PC-3 (cell line): ENCODE measurements at places on chromosomes 12 and 14. TPM values are rescaled to one million over a fixed set of nuclear protein-coding genes. Genes with fewer than 3 reads are reported as not detected.

The SPX gene
- total RNA-seq: 0.87 TPM in 1 of 2 replicates, not detected in the other

The SPTB gene
- 2.3 and 3.6 TPM in 2 replicates for total RNA-seq

The ART4 gene
- total RNA-seq: not detected in 2 replicates

The IFI27L2 gene
- total RNA-seq: 29.3 and 42.7 TPM in 2 replicates

The MNAT1 gene
- 88.6 and 95.7 TPM in 2 replicates for total RNA-seq

The CEP128 gene
- 11.6 and 14.0 TPM in 2 replicates for total RNA-seq

DNA sequence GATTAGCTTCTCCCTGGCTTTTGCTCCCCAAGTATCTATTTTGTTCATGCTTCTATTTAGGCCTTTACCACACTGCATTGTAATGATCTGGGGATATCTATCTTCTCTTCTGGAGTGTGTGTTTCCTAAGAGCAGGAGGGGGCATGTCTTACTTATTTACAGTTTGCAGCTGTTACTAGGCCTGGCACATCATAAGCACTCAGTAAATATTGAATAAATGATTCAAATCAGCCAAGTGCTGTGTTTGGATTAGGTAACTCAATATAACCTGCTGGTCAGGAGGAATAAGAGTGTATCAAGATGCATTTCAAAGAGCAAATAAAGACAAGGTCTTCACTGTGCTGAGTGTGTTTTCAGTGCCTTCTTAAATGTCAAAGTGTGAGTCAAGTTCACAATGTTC lies 186.1 kb downstream of the FOXG1 start:
- peak; percentile 10 for DNase-seq

GRCh38 chr12:21678959-21679358 lies 21.3 kb upstream of the LDHB start:
- DNase-seq: no peak

- DNase-seq: no peak
Measured at GRCh38 chr12:7503686-7504415, at the start of gene CD163. Gene CD163, minus strand, starts transcription at chr12:7503777. Its CDS starts 87 bp downstream, at chr12:7503690.

- no peak for DNase-seq
Measured at GRCh38 chr12:89863968-89864367, 155.3 kb upstream of the ATP2B1 start.

- DNase-seq: no peak
Measured at GRCh38 chr14:77823378-77823777, 23.5 kb downstream of the ADCK1 start.

DNA sequence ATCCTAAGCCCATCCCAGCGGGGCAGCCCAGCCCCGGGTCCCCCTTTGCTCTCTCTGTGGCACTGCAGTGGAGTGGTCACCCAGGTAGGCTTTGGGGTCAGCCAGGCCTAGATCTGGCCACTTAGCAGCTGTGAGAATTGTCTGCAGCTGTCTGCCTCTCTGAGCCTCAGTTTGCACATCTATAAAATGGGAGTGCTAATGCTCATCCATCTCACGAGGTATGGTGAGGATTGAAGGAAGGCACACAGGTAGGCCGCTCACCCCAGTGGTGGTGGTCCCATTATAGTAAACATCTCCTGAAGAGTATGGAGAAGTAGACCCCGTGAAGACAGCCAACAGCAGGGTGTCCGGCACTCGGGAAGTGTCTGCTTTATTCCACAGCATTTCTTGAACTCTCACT lies 9.2 kb downstream of the FOXN4 start:
- DNase-seq: no peak

GRCh38 chr12:118237052-118237665 lies 101.2 kb downstream of the PEBP1 start:
- DNase-seq: no peak

GRCh38 chr14:64209444-64210131 lies 84.6 kb downstream of the ESR2 start:
- DNase-seq: no peak

DNA sequence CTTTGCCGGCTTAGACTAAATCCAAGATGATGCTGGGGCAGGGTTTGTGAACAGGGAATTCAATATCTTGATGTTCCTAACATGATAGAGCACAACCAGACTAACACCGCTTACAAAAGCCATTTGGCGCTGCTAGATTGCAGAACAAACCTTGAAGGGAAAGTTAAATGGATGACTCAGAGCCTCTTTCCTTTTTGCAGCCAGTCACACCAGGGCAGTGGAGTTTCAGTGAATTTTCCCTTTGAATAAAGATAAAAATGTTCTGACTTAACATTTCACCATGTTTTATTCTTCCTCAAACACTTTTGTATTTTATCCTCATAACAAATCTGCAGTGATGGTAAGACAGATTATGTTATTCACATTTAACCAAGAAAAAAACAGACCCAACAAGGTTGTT lies 47.3 kb downstream of the PDE6H start:
- no peak for DNase-seq

DNA sequence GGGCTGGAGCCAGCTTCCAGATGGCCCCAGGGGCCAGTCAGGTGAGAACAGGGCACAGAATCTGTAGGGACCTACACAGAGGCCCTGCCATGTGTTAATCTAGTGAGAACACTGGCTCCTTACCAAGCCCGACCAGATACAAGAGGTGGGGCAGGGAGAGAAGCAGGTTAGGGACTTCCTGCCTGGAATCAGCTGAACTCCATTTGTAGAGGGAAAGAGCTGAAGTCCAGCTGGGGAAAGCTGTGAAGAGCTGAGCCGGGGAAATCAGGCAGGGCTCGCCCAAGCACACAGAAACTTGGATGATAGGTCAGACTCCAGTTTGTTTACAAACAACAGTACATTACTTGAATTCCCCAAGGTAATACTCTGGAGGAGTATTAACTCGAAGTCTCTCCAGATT lies 46.7 kb downstream of the PTGER2 start:
- DNase-seq: no peak

GRCh38 chr12:122996188-122996601 lies 15.7 kb downstream of the ARL6IP4 start:
- no peak for DNase-seq

GRCh38 chr14:70842851-70843462 lies 33.6 kb upstream of the MAP3K9 start:
- DNase-seq: no peak

GRCh38 chr14:51621654-51622053 lies 30.1 kb upstream of the FRMD6 start:
- DNase-seq: no peak

GRCh38 chr12:79083181-79083580 lies 218.6 kb downstream of the SYT1 start:
- DNase-seq: peak; percentile 30

DNA sequence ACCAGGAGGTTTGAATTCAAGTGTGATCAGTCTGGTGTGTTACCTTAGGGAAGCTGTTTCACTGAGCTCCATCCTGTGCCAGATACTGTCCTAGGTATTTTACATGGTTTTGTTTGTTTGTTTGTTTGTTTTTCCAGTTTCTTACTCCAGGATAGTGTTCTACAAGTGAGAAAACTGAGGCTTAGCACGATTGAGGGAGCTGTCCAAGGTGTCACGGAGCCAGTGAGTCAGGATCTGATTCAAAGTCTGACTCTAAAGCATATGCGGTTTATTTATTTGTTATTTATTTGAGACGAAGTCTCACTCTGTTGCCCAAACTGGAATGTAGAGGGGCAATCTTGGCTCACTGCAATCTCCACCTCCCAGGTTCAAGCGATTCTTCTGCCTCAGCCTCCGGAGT lies 79.7 kb upstream of the GNG2 start:
- DNase-seq: peak; percentile 68

DNA sequence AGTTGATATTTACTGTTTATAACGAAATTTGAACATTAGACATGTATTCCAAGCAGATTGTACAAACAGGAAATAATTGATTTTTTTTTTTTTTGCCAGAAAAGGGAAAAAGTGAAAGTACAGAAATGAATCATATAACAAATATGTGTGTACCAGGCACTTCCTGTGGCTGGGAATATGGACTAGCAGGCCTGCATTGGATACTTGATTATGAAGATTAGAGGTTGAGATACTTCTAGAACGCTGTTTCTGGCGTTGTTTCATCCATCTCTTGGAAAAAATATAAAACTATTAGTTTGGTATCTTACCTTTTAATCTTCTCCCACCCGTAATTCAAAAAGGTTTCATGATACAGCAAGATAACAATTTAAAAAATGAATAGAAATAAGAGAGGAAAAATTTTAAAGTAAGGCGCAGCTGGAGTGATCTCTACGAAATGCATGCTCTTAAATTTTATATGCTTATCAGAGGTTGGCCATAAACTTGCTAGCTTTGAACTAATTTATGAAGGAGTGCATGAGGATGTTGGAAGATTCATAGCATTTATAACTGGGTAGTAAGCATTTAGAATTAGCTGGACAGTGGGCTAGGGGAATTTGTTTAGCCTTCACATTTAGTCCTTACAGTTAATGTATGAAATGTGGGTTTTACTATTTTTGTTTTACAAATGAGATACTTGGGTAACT lies 90.8 kb downstream of the AEBP2 start:
- peak; percentile 19 for DNase-seq

GRCh38 chr12:12606781-12607589 lies 4.7 kb upstream of the CREBL2 start:
- peak; percentile 77 for DNase-seq

GRCh38 chr14:101721111-101721510 lies 40.4 kb upstream of the PPP2R5C start:
- DNase-seq: no peak
